ENCODE measurements at places on chromosomes 2 and 18.
A peak's percentile ranks its signal among the peaks of the same experiment; 100 is the strongest.

GRCh38 chr2:43426305-43427031 is 169.4 kb downstream of the THADA start:
- DNase-seq = peak; percentile 93

DNA sequence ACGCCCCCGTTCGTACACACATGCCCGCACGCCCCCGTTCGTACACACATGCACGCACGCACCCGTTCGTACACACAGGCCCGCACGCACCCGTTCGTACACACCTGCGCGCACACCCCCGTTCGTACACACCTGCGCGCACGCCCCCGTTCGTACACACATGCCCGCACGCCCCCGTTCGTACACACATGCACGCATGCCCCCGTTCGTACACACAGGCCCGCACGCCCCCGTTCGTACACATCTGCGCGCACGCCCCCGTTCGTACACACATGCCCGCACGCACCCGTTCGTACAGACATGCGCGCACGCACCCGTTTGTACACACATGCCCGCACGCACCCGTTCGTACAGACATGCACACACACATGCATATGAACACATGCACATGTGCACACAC is 45.7 kb downstream of the SPP2 start:
- DNase-seq = no peak

DNA sequence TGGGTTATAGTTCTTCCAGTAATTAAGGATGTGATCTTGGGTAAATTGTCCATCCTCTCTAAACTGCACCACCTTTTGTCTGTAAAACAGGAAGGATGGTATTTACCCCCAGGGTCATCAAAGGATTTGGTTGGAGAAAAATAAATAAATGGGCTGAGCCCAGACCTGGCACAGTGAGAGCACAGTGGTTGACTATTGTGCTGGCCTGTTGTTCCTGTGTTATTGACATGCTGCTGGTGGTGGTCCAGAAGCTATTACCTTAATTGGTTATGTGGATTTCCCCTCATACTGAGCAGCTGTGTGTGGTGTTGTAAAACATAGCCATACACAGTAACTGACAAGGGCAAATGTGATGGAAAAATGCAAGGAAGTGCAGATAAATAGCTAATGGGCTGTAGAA is 746 bp upstream of the IL37 start:
- DNase-seq = no peak

DNA sequence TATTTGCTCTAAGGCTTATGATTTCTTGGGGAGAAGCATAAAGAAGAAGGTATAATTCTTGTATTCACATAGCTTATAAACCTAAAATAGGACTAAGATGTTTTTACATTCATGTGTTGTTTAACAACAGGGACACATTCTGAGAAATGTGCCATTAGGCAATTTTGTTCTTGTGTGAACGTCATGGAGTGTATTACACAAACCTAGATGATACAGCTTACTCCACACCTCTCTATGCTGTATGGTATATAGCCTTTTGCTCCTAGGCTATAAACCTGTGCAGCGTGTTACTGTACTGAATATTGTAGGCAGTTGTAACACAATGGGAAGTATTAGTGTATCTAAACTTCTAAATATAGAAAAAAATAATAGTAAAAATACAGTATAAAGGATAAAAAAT is 92.1 kb downstream of the PHLPP1 start:
- DNase-seq = no peak

DNA sequence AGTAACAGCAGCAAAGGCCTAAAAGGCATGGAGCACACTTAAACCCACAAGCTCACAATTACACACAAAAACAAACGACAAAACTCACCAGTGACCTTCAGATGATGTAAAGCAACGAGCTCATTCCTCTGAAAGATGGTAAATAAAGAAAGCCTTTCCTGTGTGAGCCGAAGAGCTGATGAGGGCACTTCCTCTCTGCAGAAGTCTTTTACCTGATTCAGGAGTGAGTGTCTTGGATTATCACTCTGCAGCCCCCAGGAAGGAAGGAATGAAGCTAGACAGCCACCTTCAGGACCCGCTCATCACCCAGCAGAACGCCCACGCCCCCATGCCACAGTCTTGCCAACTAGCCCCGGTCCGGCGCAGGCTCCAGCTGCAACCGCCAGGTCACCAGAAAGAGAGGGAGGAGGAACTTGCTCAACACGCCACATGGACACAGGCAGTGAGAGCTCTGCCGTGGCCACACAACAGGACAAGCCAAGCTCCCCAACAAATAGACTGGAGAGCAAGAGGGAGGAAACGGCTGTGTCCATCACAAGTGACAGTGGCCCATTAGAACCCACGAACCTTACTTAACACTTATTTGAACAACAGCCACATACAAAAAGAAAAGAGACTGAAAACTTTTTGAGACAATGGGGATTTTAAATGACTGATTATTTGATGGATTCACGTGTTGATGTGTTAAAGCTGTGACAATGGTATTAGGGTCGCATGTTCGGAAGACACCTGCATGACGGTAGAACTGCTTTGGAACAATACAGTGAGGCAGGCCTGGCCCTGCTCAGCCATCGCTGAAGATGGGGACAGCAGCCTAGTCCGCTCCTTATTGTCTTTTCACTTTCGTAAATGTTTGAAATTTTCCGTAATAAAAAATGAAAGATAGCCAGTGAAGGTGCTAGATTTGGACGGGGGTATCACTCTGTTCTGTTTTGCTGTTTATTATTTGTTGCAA is 127.3 kb downstream of the HDAC4 start:
- DNase-seq = no peak

GRCh38 chr2:112487444-112487961 is 5.5 kb downstream of the TTL start:
- no peak for DNase-seq

DNA sequence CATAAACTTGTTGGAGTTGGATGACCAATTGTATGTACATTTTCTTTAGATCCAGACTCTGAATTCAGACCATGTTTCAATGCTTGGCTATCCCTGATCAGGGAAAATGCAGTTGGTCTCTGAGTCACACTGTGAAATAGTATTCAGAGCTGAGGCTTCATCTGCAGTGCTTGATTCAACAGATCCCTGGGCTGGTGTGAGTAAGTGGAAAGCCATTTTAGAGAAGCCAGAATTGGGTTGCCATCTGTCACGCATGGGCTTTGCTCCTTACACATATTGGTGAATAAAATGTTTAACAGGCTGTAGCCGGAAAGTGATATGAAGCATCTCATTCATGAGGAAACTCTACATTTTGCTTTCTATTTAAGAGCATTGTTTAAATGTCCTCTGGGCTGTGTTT is 50.0 kb upstream of the ACYP2 start:
- DNase-seq = no peak

DNA sequence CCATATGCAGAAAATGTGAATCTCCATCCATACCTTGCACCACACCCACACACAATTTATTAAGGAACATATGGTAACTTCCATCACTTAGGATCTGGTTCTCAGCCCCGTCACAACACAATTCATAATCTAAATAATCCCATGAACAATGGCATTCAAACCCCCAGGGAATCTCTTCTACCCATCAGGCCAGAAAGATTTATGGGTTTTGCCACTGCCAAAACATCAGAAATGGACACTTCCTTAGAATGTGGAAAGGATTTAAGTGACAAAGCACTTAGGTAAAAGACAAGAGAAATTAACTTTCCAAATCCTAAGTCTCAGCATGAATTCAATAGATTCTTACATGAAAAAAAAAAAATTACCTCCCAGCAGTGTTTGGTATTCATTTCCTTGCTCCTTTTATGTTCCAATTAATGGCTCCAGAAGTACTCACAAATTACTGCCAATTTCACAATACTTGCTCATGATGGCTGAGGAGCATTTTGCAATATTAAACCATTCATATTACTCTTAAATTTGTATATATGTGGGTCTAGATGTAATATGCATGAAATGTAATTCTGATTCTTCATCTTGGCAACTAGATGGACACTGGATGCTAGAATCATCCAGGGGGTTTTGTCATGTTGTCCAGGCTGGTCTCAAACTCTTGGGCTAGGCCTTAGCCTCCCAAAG is 56.5 kb upstream of the TMEM247 start:
- no peak for DNase-seq

DNA sequence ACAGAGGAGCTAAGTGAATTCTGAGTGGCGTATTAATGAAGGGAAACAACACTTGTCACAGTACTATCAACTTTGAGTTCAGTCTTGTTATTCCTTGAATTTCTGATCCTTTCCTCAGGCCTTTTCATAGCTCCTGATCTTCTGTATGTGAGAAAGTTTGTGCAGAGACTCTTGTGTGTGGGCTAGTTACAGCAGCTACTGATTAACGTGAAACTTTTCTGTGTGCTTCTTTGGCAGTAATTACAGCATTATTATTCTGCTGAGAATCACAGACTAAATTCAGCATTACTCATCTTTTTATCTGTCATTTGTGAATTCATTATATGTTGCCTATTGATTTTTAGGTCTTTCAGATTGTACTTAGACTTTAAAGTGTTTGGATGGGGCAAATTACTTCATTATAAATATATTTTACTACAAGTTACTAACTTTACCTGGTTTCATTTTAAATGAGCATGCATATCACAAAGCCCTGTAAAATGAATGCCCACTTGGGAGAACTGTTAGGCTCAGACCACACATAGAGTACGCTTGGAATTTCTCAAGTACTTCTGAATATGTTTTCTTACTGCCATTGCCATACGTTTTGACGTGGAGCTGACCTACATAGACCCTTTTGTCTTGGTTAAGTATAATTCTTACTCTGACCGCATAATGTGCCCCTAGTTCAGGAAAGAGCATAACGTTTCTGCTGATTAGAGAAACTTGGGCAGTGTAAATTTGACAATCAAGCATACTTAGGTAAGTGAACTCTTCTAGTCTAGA is 36.2 kb downstream of the CREB1 start:
- no peak for DNase-seq

GRCh38 chr18:75324686-75325257 is 102.7 kb downstream of the SMIM21 start:
- DNase-seq = no peak

GRCh38 chr2:222309361-222309760 is 10.6 kb upstream of the PAX3 start:
- no peak for DNase-seq

- no peak for DNase-seq
Observed at GRCh38 chr2:188970211-188970610, 4.0 kb upstream of the COL3A1 start.

DNA sequence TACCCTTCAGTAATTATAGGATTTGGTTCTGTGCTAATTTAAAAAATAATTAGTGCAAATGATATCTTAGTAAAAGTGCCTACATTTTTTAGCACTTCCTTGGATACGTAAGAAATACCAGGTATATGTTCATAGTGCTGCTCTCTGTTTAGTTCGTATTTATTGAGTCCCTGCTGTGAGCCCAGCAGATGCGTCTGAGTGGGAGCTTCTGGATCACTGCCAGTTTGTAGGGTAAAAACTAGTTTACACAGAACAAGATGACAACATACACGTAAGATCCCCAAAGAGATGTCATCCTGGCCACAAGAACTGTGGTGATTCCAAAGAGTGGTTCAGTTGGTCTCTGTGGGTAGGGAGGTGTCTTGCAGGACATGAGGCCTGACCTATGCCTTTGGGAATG is 103.2 kb downstream of the CTIF start:
- no peak for DNase-seq

GRCh38 chr2:221334481-221335218 is 237.5 kb downstream of the EPHA4 start:
- no peak for DNase-seq

GRCh38 chr2:128449226-128450061 is 130.8 kb upstream of the HS6ST1 start:
- DNase-seq = no peak

DNA sequence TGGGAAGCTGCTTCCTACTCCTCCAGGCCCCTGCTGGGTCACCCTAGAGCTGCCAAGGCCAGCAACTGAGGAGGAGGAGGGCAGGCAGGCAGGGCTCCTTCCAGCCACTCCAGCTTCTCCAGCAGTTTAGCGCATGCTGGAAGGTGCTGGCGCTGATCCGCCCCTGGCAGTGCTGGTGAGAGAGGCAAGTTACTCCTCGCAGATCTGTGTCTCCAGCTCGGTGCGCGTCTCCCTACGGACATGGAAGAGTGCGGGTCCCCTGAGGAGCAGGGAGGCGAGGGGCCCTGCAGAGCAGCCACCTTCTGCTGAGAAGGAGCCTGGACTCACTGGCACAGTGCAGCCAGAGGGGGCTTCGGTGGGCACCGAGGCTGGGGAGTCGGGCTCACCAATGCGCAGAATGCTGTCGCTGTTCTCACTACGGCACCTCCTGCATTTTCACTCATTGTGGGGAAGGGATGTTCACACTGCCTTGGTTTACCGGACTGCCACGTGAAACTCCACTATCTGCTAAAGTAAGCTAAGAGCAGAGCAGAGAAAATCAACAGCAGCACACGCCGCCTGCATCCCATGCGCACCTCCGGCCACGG is 206.0 kb downstream of the HDAC4 start:
- no peak for DNase-seq

GRCh38 chr2:39241588-39241987 is 2.2 kb downstream of the CDKL4 start:
- no peak for DNase-seq

DNA sequence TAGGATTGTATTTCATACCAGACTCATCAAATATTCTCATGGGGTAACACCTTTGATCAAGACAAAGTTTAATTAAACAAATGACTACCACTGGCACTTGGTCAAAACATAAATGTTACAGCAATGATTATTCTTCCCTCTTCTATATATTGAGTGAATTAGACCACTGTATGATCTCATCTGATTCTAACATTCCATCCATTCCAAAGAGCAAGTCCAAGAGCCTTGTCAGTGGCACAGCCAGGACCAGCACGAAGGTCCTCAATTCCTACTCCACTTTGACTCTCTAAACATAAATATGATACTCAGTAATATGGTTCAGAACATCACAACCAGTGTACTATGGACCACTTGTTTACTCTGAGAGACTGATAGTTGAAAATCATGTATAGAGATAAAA is 86.4 kb downstream of the AP1S3 start:
- no peak for DNase-seq

DNA sequence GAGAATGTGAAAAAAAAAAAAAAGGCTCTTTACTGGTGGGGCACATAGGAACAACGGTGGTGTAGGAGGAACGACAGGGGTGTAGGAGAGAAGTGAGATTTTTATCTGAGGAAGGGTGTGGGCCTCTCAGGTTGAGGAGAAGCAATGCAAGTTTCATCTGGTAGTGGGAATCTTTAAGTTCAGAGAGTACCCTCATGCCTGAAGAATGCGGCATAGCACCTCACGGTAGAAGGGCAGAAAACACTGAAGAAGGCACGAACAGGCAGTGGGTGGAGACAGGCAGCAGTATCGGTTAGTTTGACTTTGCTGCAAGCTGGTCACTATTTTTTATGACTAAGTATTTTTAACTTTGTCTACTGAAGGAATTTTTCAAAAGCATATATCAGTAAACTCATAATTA is 52.2 kb upstream of the TSPYL6 start:
- DNase-seq = no peak

GRCh38 chr2:218128781-218129457 is 3.1 kb downstream of the CXCR2 start:
- DNase-seq = no peak

All from activated CD4-positive, alpha-beta T cell treated with anti-CD3 and anti-CD28 coated beads, Interleukin-2, amount 10 ng/mL, durations not matched to agents 24 days and 14 days (primary cell).